ENCODE measurements at places on chromosomes 13 and 19.
A peak's percentile ranks its signal among the peaks of the same experiment; 100 is the strongest.

GRCh38 chr13:35927567-35928021, 203.6 kb downstream of the DCLK1 start:
- DNase-seq = no peak

- peak; percentile 85 for DNase-seq
These were observed 4.3 kb upstream of the USF2 start for GRCh38 chr19:35264268-35265125.

- DNase-seq = no peak
These were observed 1.4 kb upstream of the EDDM13 start for GRCh38 chr19:56271151-56271550.

DNA sequence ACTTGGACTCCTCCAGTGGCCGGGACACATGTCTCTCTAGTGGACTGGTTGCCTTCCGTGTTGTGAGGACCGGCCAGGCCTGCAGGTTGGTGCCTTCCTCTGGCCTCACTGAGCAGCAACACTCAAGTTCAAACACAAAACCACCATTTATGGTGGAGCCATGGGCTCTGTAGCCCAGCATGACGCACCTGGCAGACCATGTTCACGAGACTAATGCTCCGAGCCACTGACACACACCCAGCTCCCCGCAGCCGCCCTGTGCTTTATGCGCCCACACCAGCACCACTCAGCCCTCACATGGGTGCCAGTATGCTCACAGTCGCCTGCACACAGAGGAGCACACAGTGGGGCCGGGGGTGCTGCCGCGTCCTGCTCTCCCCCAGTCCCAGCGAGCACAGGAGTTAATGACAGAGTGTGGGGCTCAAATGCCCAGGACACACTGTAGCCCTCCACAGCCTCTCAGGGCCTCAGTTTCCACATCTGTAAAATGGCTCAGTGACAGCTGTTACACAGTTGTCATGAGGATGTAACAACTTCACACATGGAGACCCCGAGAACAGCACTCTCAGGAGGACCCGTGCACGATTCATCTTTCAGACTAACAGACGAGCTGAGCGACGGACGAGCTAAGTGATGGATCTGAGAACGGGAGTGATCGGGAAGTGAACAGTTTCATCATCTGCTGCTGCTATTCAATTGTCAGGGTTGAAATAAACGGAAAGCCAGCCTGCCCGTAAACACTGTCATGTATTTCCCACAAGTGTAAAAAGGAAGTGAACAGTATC, 7.8 kb downstream of the GAS6 start:
- peak; percentile 78 for DNase-seq

DNA sequence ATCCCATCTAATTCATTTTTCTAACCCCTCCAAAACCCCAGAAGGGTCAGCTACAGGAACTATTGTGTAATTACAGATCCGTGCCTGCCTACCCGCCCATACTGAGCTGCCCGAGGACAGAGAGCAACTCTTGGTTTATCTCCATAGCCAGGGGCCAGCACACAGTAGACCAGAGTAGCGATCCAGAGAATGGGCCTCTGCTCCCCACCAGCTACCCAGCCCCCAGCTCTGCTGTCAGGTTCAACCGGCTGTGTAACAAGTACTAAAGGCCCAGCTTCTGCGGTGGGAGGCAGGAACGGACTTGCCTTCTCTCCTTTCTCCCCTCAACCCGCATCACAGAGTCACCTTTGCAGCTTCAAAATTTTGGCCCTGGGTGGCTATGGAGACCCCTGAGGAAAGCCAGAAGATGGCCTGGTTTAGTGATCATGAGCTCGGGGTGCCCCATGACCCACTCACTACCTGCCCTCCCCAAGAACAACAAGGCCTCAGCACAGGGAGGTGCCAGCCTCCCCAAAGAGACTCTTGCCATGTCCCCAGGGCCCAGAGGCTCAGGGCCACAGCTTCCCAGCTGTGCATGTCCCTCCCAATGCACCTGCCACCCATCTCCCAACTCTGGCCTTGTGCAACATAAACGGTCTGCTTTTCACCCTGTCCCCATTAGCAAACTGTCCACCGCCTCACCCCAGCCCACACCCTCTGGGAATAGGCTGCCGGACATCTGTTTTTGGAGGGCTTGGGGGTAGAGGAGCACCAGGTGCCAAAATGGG, 5.7 kb downstream of the CALM3 start:
- DNase-seq = no peak

Measured in vagina (tissue), 2 donors.